CD4-positive, alpha-beta memory T cell (primary cell): ENCODE measurements at places on chromosomes 3 and 15. TPM values are rescaled to one million over a fixed set of nuclear protein-coding genes. Genes with fewer than 3 reads are reported as not detected.

RASGRP1 gene
- 123 TPM for total RNA-seq

GRCh38 chr3:72821161-72821781 is 27.0 kb downstream of the SHQ1 start:
- no peak for DNase-seq
- H3K27ac ChIP-seq, result no peak overlapping the region
- H3K27me3 ChIP-seq, result no peaks in the 10 kb centered on the region
- H3K4me3 ChIP-seq, result no peak overlapping the region

AEN gene
- 56.8 TPM for total RNA-seq

DNA sequence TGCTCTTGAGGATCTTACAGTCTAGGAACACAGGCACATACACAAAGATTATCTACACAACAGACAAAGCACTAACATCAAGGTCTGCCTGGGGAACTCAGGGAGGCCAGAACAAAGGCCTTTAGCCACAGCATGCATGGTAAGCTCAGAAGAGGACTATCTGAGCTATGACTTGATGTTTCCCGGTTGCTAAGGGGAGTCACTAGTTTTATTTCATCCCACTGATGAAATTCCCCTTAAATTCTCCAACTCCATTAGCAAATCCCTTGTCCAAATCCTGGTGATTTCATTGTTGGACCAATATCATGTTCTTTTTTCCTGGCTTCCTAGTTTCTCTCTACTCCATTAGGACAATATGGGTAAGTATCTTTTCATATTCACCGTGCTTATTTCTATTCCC is 23.3 kb downstream of the FBN1 start:
- no peaks in the 10 kb centered on the region for H3K36me3 ChIP-seq
- H3K27ac ChIP-seq, result no peak overlapping the region
- H3K27me3 ChIP-seq, result no peaks in the 10 kb centered on the region

CCR9 gene
- 4.5 TPM for total RNA-seq

GRCh38 chr3:36648241-36649034 is 115.9 kb downstream of the DCLK3 start:
- no peaks in the 10 kb centered on the region for H3K36me3 ChIP-seq
- H3K4me3 ChIP-seq, result no peak overlapping the region
- no peak for DNase-seq
- no peaks in the 10 kb centered on the region for H3K4me1 ChIP-seq
- H3K27ac ChIP-seq, result no peak overlapping the region

- H3K4me1 ChIP-seq, result no peaks in the 10 kb centered on the region
- no peak overlapping the region for H3K27ac ChIP-seq
- no peaks in the 10 kb centered on the region for H3K27me3 ChIP-seq
- H3K4me3 ChIP-seq, result no peak overlapping the region
Observed at GRCh38 chr3:52380023-52380422, 63.9 kb downstream of the DNAH1 start.

CFAP91 gene
- 0.58 TPM for total RNA-seq

GRCh38 chr3:15804553-15805095 is 6.8 kb upstream of the ANKRD28 start:
- H3K36me3 ChIP-seq, result no peaks in the 10 kb centered on the region
- H3K27me3 ChIP-seq, result no peaks in the 10 kb centered on the region
- H3K4me3 ChIP-seq, result no peak overlapping the region
- no peak for DNase-seq
- peaks cover 55% of the 10 kb centered on the region for H3K4me1 ChIP-seq
- no peak overlapping the region for H3K27ac ChIP-seq

GRCh38 chr3:115518100-115518852 is 105.0 kb upstream of the GAP43 start:
- H3K36me3 ChIP-seq, result no peaks in the 10 kb centered on the region
- peaks cover 6% of the 10 kb centered on the region for H3K4me1 ChIP-seq
- no peaks in the 10 kb centered on the region for H3K27me3 ChIP-seq
- H3K4me3 ChIP-seq, result no peak overlapping the region

- no peak overlapping the region for H3K27ac ChIP-seq
- H3K36me3 ChIP-seq, result no peaks in the 10 kb centered on the region
- H3K4me1 ChIP-seq, result no peaks in the 10 kb centered on the region
- no peak overlapping the region for H3K4me3 ChIP-seq
Observed at GRCh38 chr15:81747482-81747881, 298.3 kb downstream of the MEX3B start.

SEMA5B gene
- not detected for total RNA-seq

- H3K27ac ChIP-seq, result no peak overlapping the region
- DNase-seq, result no peak
- no peaks in the 10 kb centered on the region for H3K36me3 ChIP-seq
- no peak overlapping the region for H3K4me3 ChIP-seq
Observed at GRCh38 chr3:62559831-62560445, 186.6 kb upstream of the FEZF2 start.

DNA sequence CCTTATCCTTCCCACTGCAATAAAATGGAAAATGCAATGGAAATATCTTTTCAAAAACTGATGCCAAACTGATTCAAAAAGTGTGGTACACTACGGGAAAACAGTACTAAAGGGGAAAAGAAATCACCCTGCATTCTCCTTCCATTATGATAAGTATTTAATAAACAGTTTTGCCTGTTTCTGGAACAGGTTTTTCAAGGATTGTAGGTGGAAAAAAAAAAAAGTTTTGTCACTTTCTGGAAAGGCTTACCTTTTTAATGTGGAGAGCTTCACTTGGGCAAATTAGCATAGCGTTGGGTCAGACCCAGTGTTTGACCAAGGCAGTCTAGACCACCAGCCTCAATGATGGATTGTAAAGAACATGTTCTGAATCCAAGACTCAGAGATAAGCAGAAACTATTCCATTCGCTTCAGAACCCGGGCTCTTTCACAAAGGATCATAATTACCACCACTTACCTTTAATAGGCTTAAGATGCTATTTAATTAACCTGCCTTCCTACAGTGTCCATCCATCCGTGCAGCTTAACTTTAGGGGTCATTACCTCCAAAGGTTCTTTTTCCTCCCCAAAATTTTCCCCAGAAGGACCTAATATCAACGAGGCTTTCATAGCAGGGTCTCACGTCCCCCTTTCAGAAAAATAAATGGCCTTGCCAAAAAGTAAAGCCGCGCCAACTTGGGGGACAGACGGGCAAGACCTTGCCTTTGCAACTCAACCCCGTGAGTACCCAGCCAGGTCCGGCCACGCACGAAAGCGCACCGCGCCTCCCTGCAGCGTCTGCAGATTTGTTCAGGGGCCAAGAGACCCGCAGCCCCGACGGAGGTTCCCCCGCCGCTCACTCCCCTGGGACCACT is 1.0 kb downstream of the DCBLD2 start:
- H3K27ac ChIP-seq, result peak overlapping the region; percentile 12
- no peak overlapping the region for H3K4me3 ChIP-seq
- peaks cover 8% of the 10 kb centered on the region for H3K4me1 ChIP-seq
- peaks cover 8% of the 10 kb centered on the region for H3K27me3 ChIP-seq

DNA sequence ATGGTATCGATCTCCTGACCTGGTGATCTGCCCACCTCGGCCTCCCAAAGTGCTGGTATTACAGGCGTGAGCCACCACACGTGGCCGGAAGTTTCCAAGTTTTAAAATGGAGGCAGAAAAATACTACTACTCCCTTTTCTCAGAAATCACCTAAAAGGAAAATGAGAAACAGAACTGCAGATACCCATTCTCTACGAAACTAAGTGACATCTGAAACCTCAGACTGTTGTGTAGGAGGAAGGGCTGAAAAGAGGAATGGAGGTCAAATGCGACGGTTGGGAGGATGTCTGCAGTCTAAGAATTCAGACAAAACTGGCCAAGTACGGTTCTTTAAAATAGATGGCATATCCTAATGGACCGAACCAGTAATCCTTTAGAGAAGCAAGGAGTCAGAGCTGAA is 24.1 kb downstream of the WDR48 start:
- no peaks in the 10 kb centered on the region for H3K4me1 ChIP-seq
- H3K36me3 ChIP-seq, result peaks cover 66% of the 10 kb centered on the region
- H3K27me3 ChIP-seq, result no peaks in the 10 kb centered on the region
- H3K27ac ChIP-seq, result no peak overlapping the region
- no peak for DNase-seq
- no peak overlapping the region for H3K4me3 ChIP-seq

DNA sequence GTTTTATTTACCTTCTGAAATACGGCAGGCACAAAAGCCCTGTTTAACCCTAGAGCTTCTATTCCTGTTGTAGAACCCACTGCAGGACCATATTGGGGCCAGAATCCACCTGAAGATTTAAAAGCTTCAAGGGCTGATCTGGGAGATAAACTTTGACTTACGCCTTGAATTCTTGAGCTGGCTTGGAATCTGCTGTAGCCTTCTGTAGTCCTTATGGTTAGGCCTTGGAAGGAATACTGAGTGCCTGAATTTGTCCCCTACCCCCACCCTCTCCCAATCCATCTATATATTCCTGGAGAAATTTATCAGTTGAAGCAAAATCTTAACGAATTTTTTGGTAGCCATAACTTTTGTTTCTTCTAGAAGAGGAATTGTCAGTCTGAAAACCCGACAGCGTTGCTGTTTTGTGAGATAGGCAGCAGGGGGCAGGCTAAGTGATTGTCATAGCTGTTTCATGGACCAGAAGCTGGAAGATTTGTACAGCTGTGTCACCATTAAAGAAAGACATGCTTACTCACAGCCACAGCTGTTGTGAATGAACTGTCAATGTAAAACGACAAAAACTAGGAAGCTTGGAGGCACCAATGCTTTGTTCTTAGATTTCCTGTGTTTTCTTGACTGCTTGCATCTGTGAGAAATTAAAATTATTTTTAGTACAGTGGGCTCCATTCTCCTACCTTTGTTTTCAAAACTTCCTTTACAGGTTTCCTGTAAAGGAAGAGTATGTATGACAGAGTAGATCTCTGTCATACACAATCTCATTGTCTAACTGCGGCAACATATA is 12.8 kb downstream of the LXN start:
- no peak overlapping the region for H3K4me3 ChIP-seq
- H3K27ac ChIP-seq, result no peak overlapping the region
- H3K27me3 ChIP-seq, result no peaks in the 10 kb centered on the region
- peak; percentile 48 for DNase-seq
- no peaks in the 10 kb centered on the region for H3K4me1 ChIP-seq
- peaks cover 41% of the 10 kb centered on the region for H3K36me3 ChIP-seq

- no peak for DNase-seq
- H3K36me3 ChIP-seq, result no peaks in the 10 kb centered on the region
- no peaks in the 10 kb centered on the region for H3K27me3 ChIP-seq
- no peaks in the 10 kb centered on the region for H3K4me1 ChIP-seq
Observed at GRCh38 chr3:69774029-69774428, 34.8 kb downstream of the MITF start.

- no peak overlapping the region for H3K27ac ChIP-seq
- H3K36me3 ChIP-seq, result no peaks in the 10 kb centered on the region
- H3K4me1 ChIP-seq, result no peaks in the 10 kb centered on the region
- no peak for DNase-seq
- no peaks in the 10 kb centered on the region for H3K27me3 ChIP-seq
Observed at GRCh38 chr3:73418681-73419080, 206.1 kb downstream of the PDZRN3 start.

CLDN16 gene
- total RNA-seq, result not detected

- H3K4me1 ChIP-seq, result no peaks in the 10 kb centered on the region
- H3K27me3 ChIP-seq, result no peaks in the 10 kb centered on the region
- H3K4me3 ChIP-seq, result no peak within 1 kb of the TSS
Observed at GRCh38 chr3:46242120-46242519, at the start of gene CCR3. Gene CCR3, plus strand, starts transcription at chr3:46242460. Its CDS starts 22,699 bp downstream, at chr3:46265159.

- H3K27me3 ChIP-seq, result no peaks in the 10 kb centered on the region
- peaks cover 3% of the 10 kb centered on the region for H3K4me1 ChIP-seq
- H3K27ac ChIP-seq, result no peak overlapping the region
- DNase-seq, result no peak
- no peak overlapping the region for H3K4me3 ChIP-seq
Observed at GRCh38 chr3:108150200-108150599, 59.4 kb upstream of the CD47 start.

MESP2 gene
- total RNA-seq, result not detected

DNA sequence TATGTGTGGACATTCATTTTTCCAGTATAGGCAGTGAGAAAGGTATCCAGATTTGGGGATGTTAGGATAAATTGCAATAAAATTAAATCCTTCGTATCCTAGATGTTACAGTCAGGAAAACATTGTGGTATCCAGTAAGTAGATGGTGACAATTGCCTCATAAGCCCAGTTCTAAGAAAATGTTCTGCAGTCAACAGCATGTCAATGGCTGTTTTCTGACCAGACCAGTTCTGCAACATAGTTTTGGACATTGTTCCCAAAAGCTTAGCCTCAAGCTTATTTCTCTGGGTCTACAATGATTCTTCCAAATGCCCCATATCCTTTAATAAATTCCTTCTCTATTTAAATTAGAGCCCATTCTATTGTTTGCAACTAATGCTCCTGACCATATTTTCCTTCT is 480.7 kb downstream of the FHIT start:
- no peaks in the 10 kb centered on the region for H3K27me3 ChIP-seq
- no peak overlapping the region for H3K4me3 ChIP-seq
- no peaks in the 10 kb centered on the region for H3K36me3 ChIP-seq
- no peak overlapping the region for H3K27ac ChIP-seq
- no peaks in the 10 kb centered on the region for H3K4me1 ChIP-seq
- DNase-seq, result no peak

GRCh38 chr3:62027241-62027640 is 346.1 kb downstream of the FEZF2 start:
- H3K4me1 ChIP-seq, result no peaks in the 10 kb centered on the region
- no peak overlapping the region for H3K27ac ChIP-seq
- DNase-seq, result no peak
- H3K4me3 ChIP-seq, result no peak overlapping the region
- no peaks in the 10 kb centered on the region for H3K36me3 ChIP-seq

GRCh38 chr3:144763878-144764454 is 792.3 kb downstream of the DIPK2A start:
- DNase-seq, result no peak
- H3K4me1 ChIP-seq, result no peaks in the 10 kb centered on the region
- no peaks in the 10 kb centered on the region for H3K36me3 ChIP-seq
- H3K27ac ChIP-seq, result no peak overlapping the region
- no peaks in the 10 kb centered on the region for H3K27me3 ChIP-seq

- no peak overlapping the region for H3K4me3 ChIP-seq
- H3K27ac ChIP-seq, result no peak overlapping the region
- peak; percentile 30 for DNase-seq
- no peaks in the 10 kb centered on the region for H3K36me3 ChIP-seq
- peaks cover 10% of the 10 kb centered on the region for H3K4me1 ChIP-seq
Observed at GRCh38 chr3:49711489-49711888, 8.0 kb downstream of the AMIGO3 start.
